Activated naive CD4-positive, alpha-beta T cell treated with anti-CD3 and anti-CD28 coated beads, Interleukin-2, amount 10 ng/mL, durations not matched to agents 7 days and 5 days (primary cell): ENCODE measurements at places on chromosomes 4 and X.

DNA sequence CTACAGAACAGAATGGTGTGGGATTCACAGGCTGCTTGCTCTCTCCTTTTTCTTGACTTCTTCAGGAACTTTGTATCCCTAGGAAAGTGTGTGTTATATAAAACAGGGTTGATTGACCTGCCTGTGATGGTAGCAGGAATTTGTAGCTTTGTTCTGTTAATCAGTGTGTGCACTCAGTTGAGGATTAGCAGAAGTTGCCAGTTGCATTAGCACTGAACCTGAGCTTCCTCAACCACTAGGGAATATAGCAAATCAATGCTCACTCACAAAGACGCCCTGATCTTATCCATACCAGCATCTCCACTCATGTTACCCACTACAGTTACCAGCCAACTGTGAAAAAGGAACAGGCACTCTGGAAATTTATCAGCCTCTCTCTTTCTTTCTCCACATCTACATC is 319.1 kb upstream of the EMCN start:
- no peak overlapping the region for H3K4me3 ChIP-seq
- no peak overlapping the region for H3K27ac ChIP-seq

GRCh38 chrX:72121383-72121782 is 10.3 kb downstream of the RTL5 start:
- H3K4me3 ChIP-seq, result no peak overlapping the region
- peaks cover 27% of the 10 kb centered on the region for H3K4me1 ChIP-seq
- DNase-seq, result peak; percentile 53
- H3K36me3 ChIP-seq, result no peaks in the 10 kb centered on the region
- H3K27ac ChIP-seq, result peak overlapping the region; percentile 55

DNA sequence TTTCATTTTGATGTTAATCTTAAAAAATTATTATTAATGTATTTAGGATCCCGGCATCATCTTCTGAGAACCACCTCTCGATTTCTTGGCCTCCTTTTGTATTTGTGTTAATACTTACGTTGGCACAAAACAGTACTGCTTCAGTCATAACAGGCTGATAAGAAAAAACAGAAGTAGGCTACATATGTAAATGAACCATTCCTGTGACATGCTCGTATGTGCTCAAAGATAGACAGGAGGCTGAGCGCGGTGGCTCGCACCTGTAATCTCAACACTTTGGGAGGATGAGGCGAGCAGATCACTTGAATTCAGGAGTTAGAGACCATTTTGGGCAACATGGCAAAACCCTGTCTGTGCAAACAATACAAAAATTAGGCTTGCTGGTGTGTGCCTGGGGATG is 109.4 kb upstream of the H2AZ1 start:
- no peaks in the 10 kb centered on the region for H3K36me3 ChIP-seq
- H3K4me1 ChIP-seq, result no peaks in the 10 kb centered on the region
- DNase-seq, result no peak

- H3K27ac ChIP-seq, result no peak overlapping the region
- H3K36me3 ChIP-seq, result no peaks in the 10 kb centered on the region
- no peaks in the 10 kb centered on the region for H3K27me3 ChIP-seq
- H3K4me3 ChIP-seq, result no peak overlapping the region
- no peaks in the 10 kb centered on the region for H3K4me1 ChIP-seq
Observed at GRCh38 chr4:187179086-187180058, 455.7 kb upstream of the FAT1 start.

DNA sequence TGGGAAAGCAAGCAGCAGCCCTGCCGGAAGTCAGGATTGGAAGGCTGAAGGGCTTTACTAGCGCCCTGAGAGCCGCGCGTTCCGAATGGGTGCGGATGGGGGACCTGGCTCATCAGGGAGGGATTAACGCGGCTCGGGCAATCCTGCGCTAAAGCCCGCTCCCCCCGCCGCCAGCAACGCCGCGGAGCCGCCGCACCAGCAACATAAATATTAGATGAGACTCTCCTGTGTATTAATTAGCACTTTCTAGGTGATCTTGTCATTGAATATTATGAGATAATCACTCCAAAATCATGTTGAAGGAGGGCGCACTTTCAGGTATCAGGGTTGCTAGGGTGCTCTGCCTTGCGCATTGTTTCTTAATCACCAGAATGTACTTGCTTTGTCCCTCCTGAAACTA is 357.2 kb upstream of the FAM241A start:
- peaks cover 3% of the 10 kb centered on the region for H3K27me3 ChIP-seq
- H3K4me3 ChIP-seq, result no peak overlapping the region
- no peak overlapping the region for H3K27ac ChIP-seq
- H3K4me1 ChIP-seq, result no peaks in the 10 kb centered on the region
